Stimulated activated CD8-positive, alpha-beta memory T cell treated with anti-CD3 and anti-CD28 coated beads, Interleukin-4, amount 100 ng/mL, for 1 hour (primary cell): ENCODE measurements at places on chromosomes 5 and 9.

DNA sequence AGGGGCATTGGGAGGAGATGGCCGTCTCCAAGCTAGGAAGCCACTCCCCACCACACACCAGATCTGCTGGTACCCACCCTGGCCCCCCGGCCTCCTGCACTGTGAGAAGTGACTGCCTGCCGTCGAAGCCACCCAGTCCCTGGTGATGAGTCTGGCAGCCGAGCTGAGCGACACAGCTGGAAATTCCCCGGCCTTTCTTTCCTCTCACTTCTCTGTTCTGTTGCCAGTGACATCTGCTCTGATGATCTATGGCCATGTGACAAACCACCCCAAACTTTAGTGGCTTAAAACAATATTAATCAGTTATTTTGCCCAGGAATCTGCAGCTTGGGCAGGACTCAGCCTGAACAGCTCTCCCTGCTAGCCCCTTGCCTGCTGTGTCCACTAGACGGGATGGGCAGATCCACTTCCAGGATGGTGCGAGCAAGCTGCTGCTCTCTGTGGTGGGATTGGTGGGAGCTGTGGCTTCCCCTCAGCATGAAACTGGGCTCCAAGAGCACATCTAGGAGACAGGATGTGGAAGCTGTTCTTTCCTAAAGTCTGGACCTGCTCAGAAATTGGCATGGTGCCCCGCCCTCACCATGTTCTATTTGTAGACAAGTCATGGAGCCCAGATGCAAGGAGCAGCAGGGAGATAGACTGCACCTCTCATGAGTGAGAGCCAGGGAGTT lies 211.2 kb downstream of the GADD45G start:
- DNase-seq, result no peak

DNA sequence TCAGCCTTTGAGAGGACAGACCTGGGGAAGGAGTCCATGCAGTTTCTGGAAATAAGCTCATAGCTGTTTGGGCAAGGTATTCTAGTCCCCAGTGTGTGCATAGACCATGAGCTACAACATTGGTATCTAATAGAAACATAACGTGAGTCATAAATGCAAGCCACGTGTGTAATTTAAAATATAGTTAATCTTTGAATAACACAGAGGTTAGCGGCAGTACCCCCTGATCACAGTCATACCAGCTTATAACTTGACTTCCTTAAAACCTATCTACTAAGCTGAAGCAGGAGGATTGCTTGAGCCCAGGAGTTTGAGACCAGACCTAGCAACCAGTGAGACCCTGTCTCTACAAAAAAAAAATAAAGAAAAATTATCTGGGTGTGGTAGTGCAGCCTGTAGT lies 46.4 kb upstream of the CPEB4 start:
- no peak for DNase-seq

GRCh38 chr9:85639675-85640186 lies 102.0 kb downstream of the AGTPBP1 start:
- DNase-seq, result no peak

DNA sequence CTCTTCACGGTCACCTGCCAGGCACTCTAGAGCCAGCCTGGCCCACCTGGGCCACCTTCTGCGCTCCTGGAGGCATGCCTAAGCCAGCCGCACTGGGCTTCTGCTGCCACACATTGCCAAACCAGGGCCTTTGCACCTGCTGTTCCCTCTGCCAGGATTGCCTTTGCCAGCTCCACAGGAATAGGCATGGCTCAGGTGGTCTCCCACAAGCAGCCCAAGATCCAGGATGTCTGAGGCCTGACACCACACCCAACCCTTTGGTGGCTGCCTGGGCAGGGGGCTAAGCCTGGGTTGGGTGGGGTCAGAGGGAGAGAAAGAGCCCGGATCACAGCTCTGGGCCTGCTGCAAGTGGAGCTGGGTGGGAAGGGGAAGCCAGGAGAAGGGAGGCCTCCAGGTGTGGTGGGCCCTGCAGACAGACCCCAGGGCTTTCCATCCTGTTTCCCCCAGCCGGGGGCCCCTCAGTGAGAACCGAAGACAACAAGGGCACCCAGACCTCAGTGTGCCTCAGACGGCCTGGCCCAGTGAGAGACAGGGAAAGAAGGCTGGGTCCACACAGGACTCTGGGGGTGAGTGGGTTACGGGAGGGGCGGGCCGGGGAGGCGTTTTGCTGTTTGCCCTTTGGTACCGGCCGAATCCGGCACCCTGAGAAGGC lies 672 bp upstream of the SUSD3 start:
- DNase-seq, result no peak

DNA sequence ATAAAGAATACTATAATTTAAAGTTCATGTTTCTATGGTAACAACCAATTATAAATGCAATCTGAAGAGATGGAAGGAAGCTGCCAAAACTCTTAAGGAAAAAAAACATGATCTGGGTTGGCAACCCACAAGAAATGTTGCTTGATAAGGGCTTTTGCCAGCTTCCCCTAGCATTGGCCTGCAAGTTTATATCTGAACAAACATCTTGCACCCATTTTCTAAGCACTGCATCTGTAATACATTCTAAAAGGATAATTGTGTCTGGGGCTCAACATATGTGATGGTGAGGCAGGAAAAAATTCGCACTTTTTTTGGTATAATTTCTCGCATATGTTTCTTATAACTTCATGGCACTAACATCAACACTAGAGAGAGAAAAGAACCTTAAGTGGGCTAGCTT lies 276.4 kb downstream of the FBXL7 start:
- no peak for DNase-seq

- no peak for DNase-seq
These were observed 258.6 kb downstream of the TLE1 start for GRCh38 chr9:81430727-81431126.

DNA sequence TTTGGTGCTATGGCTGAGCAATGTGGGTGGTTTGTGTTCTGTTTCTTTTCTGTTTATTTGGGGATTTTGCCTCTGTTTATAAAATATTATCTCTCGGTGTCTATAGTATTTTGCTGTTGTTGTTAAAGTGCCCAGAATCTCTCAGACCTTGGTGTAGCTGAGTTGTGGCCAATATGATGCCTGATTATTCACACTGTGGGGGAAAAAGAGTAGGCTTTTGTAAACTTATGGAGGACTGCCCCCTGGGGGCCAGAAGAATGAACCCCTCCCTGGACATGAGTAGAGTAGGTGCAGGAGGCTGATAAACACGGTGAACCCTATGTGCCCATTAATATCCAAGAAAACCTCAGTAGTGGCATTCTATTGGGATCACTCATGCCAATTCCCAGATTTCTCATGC lies 49.0 kb upstream of the DPYSL3 start:
- DNase-seq, result no peak

DNA sequence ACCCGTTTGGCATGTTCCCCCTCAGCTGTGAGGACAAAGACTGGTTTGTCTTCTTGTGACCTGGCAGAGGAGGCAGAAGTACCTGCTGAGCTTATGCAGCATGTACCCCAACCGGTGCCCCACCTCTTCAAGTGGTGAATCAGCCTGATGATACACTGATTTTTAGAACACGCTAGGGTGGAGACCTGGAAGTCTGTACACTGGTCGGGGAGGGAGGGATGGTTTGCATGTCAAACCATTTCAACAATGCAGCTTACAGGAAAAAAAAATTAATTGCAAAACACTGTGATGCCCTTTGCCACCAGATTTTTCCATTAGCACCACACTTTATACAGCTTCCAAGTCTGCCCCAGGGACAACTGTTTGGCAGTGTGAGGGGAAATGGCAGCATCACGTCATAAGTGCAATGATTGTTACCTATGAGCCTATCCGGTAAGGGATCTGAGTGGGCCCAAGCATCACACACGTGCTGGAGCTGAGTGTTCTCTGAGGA lies 155.1 kb upstream of the DMRT1 start:
- DNase-seq, result no peak

DNA sequence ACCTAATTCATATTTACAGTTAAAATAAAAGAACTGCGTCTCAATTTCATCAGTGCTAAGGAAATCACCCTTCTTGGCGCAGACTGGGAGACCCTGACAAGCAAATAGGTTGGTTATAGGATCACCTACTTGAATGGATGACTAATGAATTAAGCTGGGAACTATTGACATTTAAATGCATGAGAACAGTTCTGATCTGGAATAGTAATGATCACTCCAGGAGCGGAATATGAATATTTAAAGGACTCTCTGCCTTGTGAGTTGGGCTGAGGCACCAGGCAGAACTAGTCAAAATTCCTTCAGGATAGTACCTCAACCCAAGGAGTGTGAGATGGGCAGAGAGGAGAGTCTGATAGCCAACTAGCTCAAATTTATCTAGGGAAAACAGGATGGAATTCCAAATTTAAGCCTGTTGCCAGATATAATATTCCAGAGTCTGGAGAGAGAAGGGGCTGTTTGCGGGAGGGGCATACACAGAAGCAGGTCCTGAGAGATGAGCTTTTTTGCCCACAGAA lies 364.4 kb downstream of the CSNK1G3 start:
- DNase-seq, result no peak
